CD8-positive, alpha-beta T cell (primary cell): ENCODE measurements at places on chromosomes 1 and 21.
A peak's percentile ranks its signal among the peaks of the same experiment; 100 is the strongest.

GRCh38 chr1:38235705-38236104 is 189.1 kb upstream of the POU3F1 start:
- DNase-seq: no peak

DNA sequence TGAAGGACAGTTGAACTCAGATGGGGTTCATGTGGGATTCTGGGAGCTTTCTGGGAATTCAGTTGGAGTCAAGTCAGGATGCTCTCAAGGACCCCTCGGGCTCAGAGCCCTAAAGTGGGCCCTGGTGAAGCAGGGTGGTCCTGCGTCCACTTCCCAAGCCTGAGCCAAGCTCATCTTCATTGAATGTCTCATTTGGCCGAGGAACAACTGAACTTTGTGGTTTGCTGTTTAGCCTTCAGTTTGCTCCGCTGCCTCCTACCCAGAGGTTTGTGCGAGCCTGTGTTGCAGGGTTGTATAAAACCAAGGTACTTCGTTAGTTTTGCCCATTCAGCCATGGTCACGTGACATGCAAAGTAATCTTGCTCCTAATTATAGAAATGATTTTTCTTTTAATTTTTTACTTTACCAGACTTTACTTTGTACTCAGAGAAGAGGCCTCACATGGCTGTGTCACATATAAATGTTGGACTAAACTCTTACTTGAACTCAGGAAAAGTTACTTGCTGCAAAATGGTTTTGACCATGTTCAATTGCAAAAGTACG is 49.7 kb downstream of the B3GALT5 start:
- DNase-seq: no peak

- no peak for DNase-seq
Measured at GRCh38 chr1:215201283-215201682, 118.7 kb downstream of the KCNK2 start.

DNA sequence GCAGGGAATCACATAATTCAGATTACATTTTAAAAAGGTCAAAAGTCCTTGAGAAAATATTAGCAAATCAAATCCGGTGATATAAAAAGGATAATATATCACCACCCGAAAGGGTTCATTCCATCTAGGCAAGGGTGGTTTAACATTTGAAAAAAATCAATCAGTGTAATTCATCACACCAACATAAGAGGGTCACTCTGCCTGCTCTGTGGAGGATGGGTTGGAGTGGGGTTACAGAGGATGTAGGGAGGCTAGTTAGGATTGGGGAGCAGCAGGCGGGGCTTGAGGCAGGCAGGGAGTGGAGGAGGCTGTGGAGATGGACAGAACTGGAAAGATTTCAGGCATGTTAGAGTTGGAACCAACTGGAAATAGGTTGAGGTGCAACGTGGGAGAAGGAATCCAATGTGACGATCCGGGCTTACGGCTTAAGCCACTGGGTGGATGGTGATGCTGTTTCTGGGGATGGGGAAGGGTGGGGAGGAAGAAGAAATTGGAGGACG is 12.5 kb downstream of the ADORA1 start:
- no peak for DNase-seq

GRCh38 chr1:57632401-57632800 is 208.5 kb upstream of the DAB1 start:
- DNase-seq: no peak

GRCh38 chr1:162279136-162279498 is 97.5 kb downstream of the SPATA46 start:
- no peak for DNase-seq

- no peak for DNase-seq
Measured at GRCh38 chr1:23337869-23338268, 6.2 kb downstream of the HNRNPR start.

DNA sequence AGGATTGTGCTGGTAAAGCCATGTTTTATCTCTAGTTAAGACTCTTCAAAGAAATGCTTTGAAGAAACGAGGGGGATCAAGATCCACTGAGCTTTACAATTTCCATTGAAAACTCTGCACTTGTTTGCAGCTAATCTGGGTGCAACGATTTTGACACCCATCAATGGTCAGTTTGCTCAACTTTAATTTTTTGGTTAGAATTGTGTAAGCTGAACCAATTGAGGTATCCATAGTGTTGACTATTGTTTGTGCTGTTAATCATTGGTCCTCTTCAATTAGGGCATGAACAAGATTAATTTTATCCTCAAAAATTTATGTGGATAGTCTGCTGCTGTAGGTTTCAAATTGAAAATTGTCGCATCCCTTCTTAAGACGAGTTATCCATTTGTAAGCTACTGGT is 17.7 kb upstream of the PLXNA2 start:
- DNase-seq: no peak

GRCh38 chr1:6560267-6560666 is 5.2 kb downstream of the TAS1R1 start:
- no peak for DNase-seq

GRCh38 chr1:180247061-180247460 is 17.0 kb downstream of the LHX4 start:
- no peak for DNase-seq

DNA sequence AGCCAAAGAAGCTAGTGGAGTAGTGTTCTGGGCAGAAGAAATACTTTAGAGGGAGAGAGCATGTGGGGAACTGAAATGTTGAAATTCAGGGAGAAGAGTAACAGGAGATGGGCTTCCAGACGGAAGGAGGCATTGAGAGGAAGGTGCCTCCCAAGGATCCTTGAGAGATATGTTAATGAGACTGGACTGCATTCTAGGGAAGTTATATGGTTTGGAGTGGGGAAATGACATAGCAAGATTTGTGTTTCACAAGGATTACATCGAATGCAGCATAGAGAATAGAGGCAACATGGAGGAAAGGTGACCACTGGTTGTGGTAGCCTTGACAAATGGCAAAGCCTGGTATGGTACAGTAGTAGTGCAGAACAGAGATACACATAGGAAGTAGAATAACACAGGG is 160.5 kb upstream of the HMCN1 start:
- no peak for DNase-seq

GRCh38 chr1:184059887-184060286 is 8.4 kb downstream of the TSEN15 start:
- no peak for DNase-seq

- no peak for DNase-seq
Measured at GRCh38 chr1:176029609-176030008, 177.5 kb downstream of the COP1 start.

DNA sequence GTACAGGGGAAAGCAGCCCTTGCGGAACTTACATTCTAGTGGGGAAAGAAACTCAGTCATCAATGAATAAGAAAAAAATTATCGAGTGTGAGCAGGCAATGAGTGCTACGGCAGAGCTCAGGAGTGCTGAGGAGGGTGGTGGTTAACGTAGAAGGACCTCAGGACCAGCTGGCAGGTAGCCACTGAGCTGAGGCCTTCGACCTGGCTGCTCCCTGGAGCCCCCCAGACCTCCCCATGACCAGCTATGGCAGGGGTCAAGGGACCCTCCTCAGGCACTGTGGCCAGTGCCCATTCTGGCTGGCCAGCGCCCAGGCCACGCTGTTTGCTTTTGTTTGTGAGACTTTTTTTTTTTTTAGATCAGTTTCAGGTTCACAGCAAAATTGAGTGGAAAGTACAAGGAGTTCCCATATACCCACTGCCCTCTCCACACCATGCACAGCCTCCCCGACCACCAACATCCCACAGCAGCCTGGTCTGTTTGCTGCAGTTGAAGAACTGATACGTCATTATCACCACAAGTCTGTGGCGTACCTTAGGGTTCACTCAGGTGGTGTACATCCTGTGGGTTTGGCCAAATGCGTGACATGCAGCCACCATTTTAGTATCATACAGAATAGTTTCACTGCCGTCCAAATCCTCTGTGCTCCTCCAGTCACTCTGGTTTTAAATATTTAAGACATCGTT is 11.8 kb upstream of the TTC22 start:
- no peak for DNase-seq

DNA sequence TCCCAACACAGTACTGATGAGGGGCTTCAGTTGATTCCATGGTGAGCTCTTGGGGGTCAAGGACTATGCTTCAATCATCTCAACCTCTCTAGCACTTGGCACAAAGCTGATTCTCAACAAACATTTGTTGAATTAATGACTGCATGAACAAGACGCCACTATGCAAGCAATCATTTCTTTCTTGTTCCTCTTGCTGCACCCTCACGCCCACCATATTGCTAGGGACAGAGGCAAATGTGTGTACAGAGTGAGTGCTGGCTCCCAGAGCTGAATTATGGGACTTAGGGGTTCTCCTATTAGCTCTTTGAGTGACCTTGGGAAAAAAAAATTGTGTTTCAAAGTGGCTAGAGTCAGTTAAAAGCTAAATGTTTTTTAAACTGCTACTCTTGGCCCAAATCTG is 2.5 kb downstream of the ADAR start:
- no peak for DNase-seq

- DNase-seq: no peak
Measured at GRCh38 chr1:50605186-50605875, 182.1 kb upstream of the DMRTA2 start.

DNA sequence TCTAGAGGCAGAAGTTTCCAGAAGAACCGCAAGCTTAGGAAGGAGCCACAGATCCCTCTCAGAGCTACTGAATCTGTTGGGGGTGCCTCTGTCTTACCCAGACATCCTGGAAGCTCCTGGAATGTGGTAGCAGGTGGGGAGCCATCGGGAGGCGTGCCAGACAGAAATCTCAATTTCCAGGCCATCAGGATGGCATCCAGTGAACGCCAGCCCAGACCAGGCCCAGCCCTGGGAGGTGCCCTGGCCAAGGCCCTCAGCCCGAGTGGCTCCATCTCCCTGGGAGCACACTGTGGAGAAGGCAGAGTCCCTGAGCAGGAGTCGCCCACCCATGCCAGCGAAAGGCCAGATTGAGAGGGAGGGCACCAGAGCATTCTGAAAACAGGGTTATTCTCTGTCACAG is 2.5 kb downstream of the ABCA4 start:
- no peak for DNase-seq

DNA sequence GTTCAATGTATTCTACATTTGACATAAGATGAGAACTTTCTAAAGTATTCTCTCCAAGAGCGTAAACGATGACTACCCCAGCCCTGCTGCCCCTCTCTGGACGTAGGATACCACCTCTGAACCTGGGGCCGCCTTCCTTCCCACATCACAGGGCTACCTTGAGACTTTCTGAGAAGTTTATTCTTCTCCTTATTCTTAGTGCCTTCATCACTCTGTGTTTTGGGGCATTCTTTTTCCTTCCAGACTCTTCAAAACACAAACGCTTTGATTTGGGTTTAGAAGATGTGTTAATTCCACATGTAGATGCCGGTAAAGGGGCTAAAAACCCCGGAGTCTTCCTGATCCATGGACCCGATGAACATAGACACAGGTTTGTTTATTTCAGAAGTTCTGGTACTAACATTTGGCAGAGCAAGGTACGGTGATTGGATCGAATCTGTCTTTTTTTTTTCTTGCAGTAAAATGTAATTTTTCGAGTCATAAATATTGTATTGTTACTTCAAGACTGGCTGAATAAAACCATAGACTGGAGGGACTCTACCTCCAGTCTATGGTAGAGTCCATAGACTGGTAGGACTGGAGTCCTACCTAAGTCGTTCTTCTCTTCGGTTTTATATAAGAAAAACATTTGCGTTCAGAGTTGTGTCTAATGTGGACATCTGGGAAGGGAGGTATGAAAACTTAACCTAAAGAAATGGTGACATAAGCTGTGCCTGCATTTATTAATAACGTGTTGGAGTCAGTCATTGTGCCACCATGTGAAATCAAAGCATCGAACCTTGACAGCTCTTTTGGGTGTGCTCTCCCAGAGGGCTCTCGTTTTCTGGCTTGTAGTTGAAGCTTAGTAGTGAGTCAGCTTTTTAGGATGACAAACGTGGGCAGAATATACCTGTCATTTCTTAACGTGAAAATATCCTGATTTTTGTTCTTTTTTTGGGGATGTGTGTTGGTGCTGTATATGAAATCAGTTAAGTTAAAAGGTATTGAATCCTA is 1.2 kb downstream of the MAN1A2 start:
- DNase-seq: peak; percentile 20

DNA sequence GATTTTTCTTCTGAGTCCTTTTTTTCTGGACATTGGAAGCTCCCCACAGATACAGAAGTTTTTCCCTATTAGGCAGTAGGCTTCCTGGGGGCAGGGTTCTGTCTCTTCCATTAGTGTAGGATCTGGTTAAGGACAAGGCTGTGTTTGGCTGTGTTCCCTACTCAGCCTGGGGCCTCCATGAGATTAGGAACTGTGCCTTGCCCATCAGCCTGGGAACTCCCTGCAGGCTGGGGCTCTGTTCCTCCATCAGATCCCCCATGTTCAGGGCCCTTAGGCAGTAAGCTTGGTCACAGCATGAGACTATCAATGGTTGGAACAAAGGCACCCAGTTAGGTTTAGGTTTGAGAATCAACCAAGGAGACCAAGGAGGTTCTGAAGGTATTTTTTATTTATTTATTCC is 22.7 kb downstream of the NAV1 start:
- no peak for DNase-seq

DNA sequence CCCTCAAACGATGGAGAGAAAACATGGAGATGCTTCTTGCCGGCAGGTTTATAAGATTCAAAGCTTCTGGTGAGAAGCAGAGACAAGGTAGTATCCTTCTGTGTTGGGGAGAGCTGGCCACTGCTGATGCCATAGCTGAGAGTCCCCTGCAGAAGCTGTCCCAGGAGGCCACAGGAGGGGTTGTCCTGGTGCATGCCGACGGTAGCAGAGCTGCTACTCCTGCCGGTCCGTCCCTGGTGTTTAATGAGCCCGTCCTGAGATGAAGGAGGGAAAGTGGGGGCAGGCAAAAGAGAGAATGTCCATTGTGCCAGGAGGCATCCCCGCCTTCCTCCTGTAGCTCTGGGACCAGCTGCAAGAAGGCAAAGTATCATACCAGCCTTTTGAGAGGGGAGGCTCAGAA is 10.4 kb upstream of the C2CD2 start:
- DNase-seq: no peak

DNA sequence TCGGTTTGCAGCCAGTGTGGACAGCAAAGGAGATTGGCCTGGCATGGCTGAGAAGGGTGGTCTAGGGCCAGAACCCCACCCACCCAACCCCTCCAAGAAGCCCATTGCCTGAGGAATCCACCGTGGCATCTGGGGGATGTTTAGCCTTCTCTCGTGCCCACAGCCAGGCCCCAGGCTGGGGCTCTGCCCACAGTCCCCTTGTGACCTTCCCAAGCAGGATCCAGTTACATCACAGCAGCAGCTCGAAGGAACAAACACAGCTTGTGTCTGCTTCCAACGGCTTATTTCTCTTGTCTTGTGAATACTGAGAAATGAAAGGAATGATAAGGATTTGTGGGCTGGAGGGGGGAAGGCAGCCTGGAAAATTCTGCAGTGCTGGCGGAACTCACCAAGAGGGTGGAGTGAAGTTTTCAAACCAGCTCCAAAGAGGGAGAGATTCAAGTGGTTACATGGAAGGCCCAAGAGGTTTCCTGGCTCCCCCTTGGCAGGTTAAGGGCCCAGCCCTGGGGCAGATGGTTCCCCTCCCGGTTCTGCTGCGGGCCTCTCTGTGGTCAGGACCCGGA is 61.6 kb downstream of the DHRS3 start:
- DNase-seq: no peak

GRCh38 chr1:46446646-46447498 is 42.8 kb upstream of the DMBX1 start:
- peak; percentile 78 for DNase-seq
